ENCODE measurements at places on chromosomes 11 and 22. TPM values are rescaled to one million over a fixed set of nuclear protein-coding genes. Genes with fewer than 3 reads are reported as not detected.

GRCh38 chr11:126132319-126132718 lies 69.7 kb upstream of the CDON start:
- H3K4me1 ChIP-seq = no peaks in the 10 kb centered on the region
- DNase-seq = no peak
- peaks cover 3% of the 10 kb centered on the region for H3K27me3 ChIP-seq
- H3K4me3 ChIP-seq = no peak overlapping the region

- DNase-seq = no peak
- H3K27me3 ChIP-seq = peaks cover 4% of the 10 kb centered on the region
- no peak overlapping the region for H3K4me3 ChIP-seq
- no peaks in the 10 kb centered on the region for H3K4me1 ChIP-seq
- H3K36me3 ChIP-seq = no peaks in the 10 kb centered on the region
Observed at GRCh38 chr11:117754030-117754429, 43.0 kb downstream of the DSCAML1 start.

Gene ZDHHC8
- total RNA-seq = 46.5 TPM

Gene MS4A15
- not detected for total RNA-seq

Gene FOLH1
- not detected for total RNA-seq

Gene FOLR3
- not detected for total RNA-seq

DNA sequence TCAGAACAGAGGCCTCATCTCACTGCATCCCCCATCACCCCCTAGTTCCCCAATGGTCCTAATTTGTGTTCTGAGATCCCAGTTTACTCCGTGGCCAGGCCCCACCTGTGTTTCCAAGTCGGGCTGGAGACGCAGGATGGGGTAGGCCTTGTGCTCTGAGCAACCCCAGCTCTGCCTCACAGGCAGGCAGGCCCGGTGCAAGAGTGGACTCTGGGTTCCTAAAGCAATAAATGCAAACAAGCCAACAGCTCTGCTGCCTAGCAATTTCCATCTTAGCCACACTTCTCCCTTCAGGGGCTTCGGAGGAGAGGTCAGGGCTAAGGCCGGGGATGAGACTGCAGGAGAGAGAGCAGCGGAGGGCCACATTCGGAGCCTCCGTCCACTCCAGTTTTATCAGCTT lies 2.5 kb upstream of the EPS8L2 start:
- H3K36me3 ChIP-seq = no peaks in the 10 kb centered on the region
- DNase-seq = no peak
- H3K4me1 ChIP-seq = peaks cover 5% of the 10 kb centered on the region

DNA sequence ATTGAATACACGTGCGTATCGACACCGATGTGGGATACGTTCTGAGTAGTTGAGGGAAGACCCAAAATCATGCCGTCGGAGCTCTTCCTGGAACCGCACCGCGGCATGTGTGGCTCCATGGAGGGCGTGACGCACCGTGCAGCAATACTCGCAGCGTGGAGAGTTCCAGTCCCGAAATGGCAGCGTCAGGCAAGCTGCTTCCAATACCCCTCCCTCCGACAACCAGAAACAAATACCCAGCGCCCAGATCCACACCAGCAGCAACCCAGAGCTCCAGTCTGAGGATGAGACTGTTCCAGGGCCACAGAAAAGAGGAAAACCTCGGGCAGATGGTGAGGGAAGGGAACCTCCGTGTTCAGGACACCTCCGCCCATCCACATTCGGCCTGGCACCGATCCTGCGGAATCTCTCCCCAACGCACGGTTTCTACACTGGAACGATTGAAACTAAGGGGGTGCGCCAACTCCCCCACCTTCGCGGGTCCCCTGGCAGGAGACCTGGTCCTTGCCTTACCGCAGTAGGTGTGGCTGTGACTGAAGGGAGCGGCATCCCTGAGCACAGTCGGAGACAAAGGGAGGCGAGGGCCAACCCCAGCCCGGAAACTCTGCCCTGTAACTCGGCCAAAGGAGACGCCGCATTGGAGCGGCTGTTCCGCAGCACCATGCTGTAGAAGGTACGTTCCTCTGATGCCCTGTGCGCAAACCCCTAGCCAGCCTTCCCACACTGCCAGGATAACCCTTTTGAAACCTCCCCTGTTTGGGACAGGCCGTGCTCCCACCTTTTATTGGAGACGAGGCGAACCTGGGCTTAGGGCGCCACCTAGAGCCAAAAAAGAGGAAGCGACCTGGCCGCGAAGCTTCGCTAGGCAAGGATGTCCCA lies 28.2 kb downstream of the DBX1 start:
- peak; percentile 68 for DNase-seq
- H3K4me3 ChIP-seq = peak overlapping the region; percentile 67
- peaks cover 18% of the 10 kb centered on the region for H3K27me3 ChIP-seq
- no peaks in the 10 kb centered on the region for H3K36me3 ChIP-seq
- peaks cover 12% of the 10 kb centered on the region for H3K4me1 ChIP-seq

DNA sequence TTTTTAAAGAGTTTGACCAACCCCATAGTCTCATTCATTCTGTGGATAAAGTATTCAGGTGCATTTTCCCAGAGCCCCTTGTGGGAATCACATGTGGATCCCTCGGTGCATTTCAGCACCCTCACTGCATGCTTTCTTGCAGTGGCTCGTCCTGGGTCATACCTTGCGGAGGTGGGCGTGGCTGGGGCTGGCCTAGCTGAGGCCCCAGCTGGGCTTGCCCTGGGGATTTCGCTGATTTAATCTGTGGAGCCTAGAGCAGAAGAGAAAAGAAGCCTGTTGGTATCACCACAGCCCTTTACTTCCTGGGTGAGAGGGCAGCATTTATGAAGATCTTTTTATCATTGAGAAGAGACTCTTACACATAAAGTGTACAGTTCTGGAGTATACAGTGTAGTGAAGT lies 53.1 kb downstream of the FBXO7 start:
- no peaks in the 10 kb centered on the region for H3K4me1 ChIP-seq
- H3K27ac ChIP-seq = no peak overlapping the region
- no peak overlapping the region for H3K4me3 ChIP-seq

DNA sequence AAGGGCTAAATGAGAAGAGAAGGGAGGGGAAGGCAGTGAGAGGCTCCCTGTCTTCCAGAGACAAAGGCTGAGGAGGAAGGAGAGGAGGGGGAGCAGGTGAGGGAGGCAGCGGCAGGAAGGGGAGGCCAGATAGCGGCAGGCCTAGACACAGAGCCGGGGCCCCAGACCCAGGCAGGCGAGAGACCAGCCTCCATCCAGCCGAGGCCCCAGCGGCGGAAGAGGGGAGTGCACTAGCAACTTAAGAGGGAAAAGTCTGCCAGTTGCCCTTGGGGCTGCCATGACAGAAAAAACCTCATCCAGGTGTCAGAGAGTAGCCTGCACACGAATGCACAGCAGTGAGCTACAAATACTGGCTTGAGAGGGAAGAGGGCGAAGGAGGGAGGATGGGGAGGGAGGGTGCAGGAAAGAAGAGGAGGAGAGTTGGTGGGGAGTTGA lies 46.7 kb downstream of the IGLL1 start:
- H3K27me3 ChIP-seq = peaks cover 9% of the 10 kb centered on the region
- H3K4me1 ChIP-seq = no peaks in the 10 kb centered on the region
- peak; percentile 33 for DNase-seq

Gene ARHGAP8
- 0.88 TPM for total RNA-seq

DNA sequence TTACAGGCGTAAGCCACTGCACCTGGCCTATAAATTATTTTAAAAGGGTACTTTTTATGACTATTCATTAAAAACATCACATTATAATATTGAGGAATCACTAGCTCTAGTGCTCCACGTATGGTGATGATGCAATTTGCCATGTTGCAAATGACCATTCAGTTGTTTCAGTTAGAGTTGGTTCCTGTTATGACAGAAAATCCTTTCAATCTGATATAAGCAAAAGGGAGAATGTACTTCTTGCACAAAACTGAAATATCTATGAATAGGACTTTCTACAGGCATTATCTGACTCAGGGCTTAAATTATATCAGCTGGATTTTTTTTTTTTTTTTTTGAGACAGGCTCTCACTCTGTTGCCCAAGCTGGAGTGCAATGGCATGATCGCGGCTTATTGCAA lies 45.6 kb upstream of the RRM1 start:
- H3K27me3 ChIP-seq = no peaks in the 10 kb centered on the region
- DNase-seq = no peak
- no peak overlapping the region for H3K4me3 ChIP-seq
- peaks cover 10% of the 10 kb centered on the region for H3K4me1 ChIP-seq
- H3K27ac ChIP-seq = no peak overlapping the region

DNA sequence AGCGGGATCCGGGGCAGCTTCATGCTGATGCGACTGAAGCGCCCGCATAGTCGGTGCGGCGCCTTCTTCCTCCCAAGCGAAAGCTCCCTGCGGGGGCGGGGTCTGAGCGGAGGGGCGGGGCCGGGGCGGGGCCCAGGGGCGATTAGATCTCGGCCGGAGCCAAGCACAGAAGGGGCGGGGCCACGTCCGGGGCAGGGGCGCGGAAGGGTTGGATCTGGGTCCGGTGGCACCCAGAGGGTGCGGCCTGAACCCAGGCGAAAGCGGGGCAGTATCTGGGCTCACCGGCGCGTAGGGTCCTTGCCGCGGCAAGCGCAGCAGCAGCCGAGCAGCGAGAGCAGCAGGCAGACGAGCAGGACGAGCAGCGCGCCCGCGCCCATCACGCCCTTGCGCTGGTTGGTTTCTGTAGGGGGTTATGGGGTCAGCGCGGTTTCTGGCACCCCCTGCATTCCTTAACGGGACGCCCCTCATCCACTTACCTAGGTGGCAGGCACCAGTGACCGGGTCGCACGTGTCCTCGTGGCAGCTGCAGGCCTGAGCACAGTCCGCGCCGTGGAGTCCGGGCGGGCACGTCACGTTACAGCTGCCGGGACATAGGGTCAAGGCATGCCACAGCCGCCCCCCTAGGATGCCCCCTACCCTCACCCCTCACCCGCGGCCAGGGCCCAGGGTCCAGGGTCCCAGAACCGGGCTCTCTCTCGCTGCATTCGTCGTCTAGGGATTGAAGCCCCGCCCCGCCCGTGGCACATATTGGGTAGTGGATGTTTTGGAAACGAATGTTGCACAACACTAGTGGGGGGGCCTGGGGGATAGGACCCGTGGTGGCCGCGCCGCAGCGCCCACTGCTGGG lies 8.1 kb downstream of the SCARF2 start:
- H3K4me1 ChIP-seq = peaks cover 12% of the 10 kb centered on the region
- peaks cover 35% of the 10 kb centered on the region for H3K27me3 ChIP-seq
- H3K27ac ChIP-seq = no peak overlapping the region
- DNase-seq = peak; percentile 87
- peak overlapping the region; percentile 68 for H3K4me3 ChIP-seq

GRCh38 chr22:44782363-44782963 lies 30.1 kb downstream of the ARHGAP8 start:
- no peak overlapping the region for H3K27ac ChIP-seq
- H3K4me3 ChIP-seq = no peak overlapping the region
- no peak for DNase-seq
- H3K36me3 ChIP-seq = no peaks in the 10 kb centered on the region
- no peaks in the 10 kb centered on the region for H3K4me1 ChIP-seq

- H3K27me3 ChIP-seq = no peaks in the 10 kb centered on the region
- no peak for DNase-seq
- no peak overlapping the region for H3K4me3 ChIP-seq
- no peak overlapping the region for H3K27ac ChIP-seq
- no peaks in the 10 kb centered on the region for H3K4me1 ChIP-seq
Observed at GRCh38 chr11:46733234-46733633, 14.2 kb downstream of the F2 start.

DNA sequence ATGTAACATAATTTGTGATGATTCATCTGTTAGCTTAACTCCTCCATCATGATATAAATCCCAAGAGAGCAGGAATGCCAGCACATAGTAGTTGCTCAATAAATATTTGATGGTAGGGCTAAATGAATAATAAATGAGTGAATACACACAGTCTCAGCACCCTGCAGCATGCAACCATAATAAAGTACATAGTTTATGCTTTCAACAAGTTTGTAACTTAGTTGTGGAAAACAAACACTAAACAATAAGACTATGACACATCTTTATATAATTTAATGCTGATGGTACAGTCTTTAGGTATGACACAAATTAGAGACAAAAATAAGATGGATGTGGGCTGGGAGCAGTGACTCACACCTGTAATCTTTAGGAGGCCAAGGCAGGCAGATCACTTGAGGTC lies 3.8 kb downstream of the ALKBH8 start:
- H3K36me3 ChIP-seq = peaks cover 12% of the 10 kb centered on the region
- H3K4me3 ChIP-seq = no peak overlapping the region
- no peaks in the 10 kb centered on the region for H3K27me3 ChIP-seq
- no peak for DNase-seq
- H3K27ac ChIP-seq = peak overlapping the region; percentile 57

Gene CLCF1
- total RNA-seq = 0.45 TPM

Gene RHOG
- total RNA-seq = 181 TPM

DNA sequence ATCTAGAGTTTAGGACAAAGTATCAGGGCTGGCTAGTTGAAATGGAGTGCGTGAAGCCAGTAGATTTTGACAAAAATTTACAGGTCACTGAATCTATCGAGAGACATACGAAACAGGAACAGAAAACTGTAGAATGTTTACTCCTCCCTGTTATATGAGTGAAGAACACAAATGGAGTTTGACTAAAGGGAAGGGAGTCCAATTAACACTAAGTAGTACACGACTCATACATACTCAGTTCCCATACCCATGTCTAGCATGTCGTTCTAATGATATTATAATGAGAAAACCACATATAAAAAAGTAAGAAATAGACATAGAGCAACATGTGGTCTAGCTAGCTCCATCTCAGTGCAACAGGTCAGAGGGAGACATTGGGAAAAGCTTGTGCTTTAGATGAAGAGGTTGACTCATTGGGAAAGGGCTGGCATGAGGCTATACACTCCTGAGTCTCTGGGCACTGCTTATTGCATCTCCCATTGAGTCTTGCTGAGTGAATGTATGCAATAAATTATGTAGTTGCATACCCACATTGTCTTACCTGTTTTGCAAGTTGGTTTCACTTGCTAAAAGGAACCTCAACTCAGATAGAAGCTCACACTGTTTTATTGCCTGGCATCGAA lies 43.5 kb downstream of the CD44 start:
- H3K4me3 ChIP-seq = no peak overlapping the region
- peaks cover 79% of the 10 kb centered on the region for H3K36me3 ChIP-seq
- peak overlapping the region; percentile 76 for H3K27ac ChIP-seq
- no peaks in the 10 kb centered on the region for H3K27me3 ChIP-seq
- no peak for DNase-seq

Gene GSTT2
- total RNA-seq = not detected

- no peak overlapping the region for H3K27ac ChIP-seq
- no peaks in the 10 kb centered on the region for H3K27me3 ChIP-seq
- DNase-seq = no peak
- H3K36me3 ChIP-seq = no peaks in the 10 kb centered on the region
- H3K4me1 ChIP-seq = no peaks in the 10 kb centered on the region
- no peak overlapping the region for H3K4me3 ChIP-seq
Observed at GRCh38 chr22:33337524-33337923, 279.3 kb upstream of the SYN3 start.

GRCh38 chr22:49446759-49447710 lies 380.6 kb downstream of the BRD1 start:
- H3K4me3 ChIP-seq = no peak overlapping the region
- no peak overlapping the region for H3K27ac ChIP-seq
- peaks cover 4% of the 10 kb centered on the region for H3K4me1 ChIP-seq
- peaks cover 31% of the 10 kb centered on the region for H3K27me3 ChIP-seq
- peak; percentile 68 for DNase-seq
